NCI-H2081 treated with DMSO at 0.1 percent for 48 hours (cell line): ENCODE measurements at places on chromosomes 3 and 15.

- DNase-seq, result no peak
These were observed 15.9 kb upstream of the ZBTB38 start for GRCh38 chr3:141352262-141352984.

DNA sequence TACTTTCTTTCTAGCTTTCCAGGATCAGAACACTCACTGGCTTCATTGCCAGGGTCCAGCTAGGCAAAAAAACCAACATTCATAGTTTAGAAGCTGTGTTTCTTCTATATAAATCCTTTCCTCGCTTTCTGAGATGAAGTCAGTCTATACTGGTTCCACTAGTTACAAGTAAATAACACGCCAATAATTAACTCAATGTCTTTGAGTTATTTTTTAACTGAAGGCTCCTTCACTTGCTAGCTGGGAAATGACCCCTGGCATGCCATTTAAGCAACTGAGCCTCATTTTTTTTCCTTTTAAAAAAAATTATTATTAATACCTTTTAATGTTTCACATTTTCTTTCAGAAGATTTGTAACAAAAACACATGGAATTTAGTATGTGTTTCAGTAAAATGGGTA, 2.1 kb upstream of the CCDC174 start:
- DNase-seq, result no peak

- DNase-seq, result no peak
These were observed 23.3 kb upstream of the BUB1B start for GRCh38 chr15:40137303-40138200.

- no peak for DNase-seq
These were observed 187.2 kb downstream of the CADPS start for GRCh38 chr3:62688050-62688449.

DNA sequence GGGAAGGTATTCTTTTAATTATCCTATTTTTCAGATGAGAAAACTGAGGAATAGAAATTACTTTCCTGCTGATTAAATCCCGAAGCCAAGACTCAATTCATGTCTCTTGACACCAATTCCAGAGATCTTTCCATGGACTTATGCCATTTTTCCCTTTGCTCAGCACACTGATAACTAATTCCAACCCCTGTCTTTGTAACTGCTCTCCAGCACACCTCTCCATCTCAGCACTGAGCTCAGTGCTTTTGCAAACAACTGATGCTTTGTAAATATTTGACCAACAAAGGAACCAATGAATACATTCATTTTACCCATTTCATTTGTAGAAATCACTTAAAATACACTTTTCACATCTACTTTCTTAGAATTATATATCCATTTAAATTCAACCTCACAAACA, 249.1 kb downstream of the IL5RA start:
- no peak for DNase-seq

GRCh38 chr3:135134684-135135075, 339.6 kb downstream of the EPHB1 start:
- DNase-seq, result no peak

DNA sequence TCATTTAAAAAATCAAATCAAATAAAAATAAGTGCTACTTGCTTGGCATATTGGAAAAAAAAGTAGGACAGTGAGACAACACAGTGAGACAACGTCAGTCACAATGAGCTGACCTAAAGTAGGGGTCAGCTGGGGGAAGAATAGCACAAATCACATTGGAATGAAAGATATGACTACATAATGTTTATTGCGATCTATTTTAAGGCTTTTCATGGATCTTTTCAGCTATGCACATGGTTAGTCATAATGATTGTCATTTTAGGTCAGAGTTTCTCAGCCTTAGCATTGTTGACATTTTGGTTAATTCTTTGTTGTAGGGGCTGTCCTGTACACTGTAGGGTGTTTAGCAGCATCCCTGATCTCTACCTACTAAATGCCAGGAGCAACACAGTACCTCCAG, 44.5 kb downstream of the CMSS1 start:
- DNase-seq, result no peak

GRCh38 chr3:153756816-153757215, 364.4 kb upstream of the ARHGEF26 start:
- DNase-seq, result no peak

DNA sequence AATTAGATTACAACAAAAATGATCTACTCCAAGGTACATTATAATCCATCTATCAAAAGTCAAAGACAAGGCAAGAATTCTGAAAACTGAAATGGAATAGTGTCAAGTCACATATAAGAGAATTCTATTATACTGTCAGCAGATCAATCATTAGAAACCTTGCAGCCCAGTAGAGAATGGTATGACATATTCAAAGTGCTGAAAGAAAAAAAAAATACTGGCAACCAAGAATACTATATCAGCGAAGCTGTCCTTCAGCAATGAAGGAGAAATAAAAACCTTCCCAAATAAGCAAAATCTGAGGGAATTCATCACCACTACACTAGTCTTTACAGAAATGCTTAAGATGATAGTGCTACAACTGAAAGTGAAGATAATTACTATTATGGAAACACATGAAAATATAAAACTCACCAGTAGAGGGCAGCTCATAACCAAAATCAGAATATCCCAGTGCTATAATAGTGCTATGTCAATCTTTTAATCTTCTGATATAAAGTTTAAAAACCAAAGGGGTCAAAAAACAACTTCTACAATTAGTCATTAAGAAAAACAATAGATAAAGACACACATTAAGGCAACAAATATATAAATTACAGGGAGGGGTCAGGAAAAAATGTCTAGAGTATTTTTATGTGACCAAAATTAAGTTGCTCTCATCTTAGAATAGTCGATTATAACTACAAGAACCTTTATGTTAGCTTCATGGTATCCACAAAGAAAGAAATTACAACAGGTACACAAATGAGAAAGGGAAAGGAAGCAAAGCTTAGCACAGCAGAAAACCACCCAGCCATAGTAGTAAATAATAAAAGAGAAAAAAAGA, 190.7 kb upstream of the CNTN6 start:
- DNase-seq, result no peak

DNA sequence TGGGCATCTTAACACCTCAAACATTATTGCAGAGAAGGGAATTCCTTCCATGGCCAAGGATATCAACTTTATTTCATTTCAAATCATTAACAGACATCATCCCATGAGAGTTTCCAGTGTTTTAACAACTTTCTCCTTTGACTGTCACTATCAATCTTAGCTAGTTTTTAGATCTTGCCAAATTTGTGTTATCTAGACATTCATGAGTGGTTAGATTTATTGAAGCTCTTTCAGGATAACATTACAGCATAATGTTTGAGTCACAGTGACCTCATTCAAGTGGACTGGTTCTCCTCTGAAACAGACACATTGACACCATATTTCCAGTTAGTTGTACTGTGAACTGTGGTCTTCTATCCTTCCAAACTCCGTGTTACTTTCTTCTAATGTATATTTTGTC, 8.6 kb upstream of the TNFAIP8L3 start:
- no peak for DNase-seq

GRCh38 chr3:140440446-140440845, 237.4 kb upstream of the TRIM42 start:
- DNase-seq, result no peak

DNA sequence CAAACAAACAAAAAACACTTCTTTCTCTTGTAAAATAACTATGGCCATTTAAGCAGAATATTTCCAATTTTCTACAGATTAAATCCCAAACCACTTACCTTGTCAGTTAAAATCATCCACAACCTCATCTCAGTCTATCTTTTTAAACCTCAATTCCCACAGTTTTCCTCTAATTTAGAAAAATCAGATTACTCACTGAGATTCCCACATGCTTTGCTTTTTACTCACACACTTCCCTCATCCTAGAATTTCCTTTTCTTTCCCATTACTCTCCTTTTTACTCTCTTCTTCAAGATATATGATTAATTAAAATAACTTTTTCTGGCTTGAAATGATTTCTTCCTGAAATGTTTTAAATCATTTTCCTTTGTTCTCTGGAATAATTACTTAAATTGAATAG, 790.7 kb downstream of the ROBO1 start:
- DNase-seq, result no peak

- DNase-seq, result no peak
These were observed 24.7 kb downstream of the HCN4 start for GRCh38 chr15:73344056-73344455.

DNA sequence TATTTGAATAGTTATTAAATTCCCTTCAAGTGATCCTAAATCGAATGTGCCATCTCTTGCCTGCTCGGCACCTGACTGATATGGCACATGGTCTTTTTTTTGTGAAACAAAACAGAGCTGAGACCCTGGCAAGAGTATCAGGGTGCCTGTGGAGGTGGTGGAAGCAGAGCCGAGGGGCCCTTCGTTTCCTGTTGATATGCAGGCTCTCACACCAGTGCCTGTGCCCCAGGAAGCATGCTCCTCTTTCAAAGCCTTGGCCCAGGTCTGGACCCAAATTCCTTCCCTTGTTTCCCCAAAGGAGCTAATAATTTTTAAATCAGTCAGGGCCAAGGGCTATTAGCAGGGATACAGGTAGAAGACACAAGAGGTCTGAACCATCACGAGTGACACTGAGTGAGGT, 21.5 kb upstream of the MRPS22 start:
- no peak for DNase-seq

GRCh38 chr15:49015896-49016295, 30.4 kb downstream of the SECISBP2L start:
- no peak for DNase-seq

GRCh38 chr15:61115679-61116078, 113.4 kb downstream of the RORA start:
- no peak for DNase-seq
